ENCODE measurements at places on chromosomes 3 and 15.

DNA sequence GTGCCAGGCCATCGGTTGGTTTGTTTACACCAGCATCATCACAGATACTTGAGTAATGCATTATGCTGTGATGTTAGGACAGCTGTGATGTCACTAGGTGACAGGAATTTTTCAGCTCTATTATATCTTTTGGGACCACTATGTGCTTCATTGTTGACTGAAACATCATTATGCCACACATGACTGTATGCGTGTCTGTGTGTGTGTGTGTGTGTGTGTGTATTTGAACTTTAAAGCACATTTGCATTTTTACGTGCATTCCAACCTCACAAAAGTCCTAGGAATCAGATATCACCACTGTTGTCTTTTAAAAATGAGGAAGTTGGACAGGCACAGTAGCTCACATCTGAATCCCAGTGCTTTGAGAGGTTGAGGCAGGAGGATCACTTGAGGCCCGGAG lies 223.0 kb downstream of the TBL1XR1 start:
- no peak for DNase-seq

DNA sequence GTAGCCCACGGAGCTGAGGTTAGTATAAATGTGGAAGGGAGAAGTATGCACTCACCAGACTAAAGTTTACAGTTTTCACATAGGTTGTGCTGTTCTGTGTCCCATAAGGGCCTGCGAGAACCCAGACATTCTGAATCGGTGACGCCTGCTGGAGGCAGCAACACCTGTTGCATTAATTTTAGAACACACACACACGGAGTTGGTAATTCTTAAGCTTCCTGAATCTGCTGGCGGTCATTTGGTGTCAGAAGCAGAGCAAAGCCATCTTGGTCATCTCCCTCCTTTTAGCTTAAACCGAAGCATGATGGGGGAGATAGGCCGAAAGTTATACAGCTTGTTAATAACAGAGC lies 41.1 kb upstream of the AP3B2 start:
- DNase-seq = peak; percentile 61

DNA sequence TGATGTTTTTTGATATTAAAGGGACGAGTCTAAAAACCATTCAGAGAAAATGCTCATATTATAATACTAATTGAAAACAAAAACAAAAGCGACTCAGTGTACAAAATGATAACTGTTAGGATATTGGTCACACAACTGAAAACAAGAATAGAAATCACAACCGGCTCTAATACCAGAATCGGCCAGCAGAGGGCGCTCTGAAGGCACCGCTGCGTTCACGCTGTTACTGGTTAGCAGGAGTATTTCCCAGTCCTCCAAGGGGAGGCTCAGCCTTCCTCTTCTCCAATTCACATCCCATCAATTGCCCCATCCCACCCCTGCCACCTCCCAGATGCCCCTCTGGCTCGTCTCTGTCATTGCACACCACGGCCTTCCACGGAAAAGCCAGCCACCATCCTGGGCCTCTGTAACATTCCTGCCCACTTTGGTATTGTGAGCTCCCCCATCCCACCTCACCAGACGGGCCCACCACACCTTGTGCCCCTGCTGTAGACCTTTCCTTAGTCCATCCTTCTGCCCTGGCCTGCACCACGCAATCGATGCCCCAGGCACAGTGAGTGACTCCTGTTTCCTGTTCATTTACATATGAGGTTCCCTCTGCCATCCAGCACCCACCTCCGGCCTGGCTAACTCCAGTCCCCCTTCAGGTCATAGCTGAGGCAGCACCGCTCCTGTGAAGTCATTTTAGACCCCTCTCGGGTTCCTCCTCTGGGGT lies 8.5 kb downstream of the FAM107A start:
- DNase-seq = peak; percentile 53

GRCh38 chr3:160400030-160400701 lies 716 bp downstream of the SMC4 start:
- peak; percentile 87 for DNase-seq

DNA sequence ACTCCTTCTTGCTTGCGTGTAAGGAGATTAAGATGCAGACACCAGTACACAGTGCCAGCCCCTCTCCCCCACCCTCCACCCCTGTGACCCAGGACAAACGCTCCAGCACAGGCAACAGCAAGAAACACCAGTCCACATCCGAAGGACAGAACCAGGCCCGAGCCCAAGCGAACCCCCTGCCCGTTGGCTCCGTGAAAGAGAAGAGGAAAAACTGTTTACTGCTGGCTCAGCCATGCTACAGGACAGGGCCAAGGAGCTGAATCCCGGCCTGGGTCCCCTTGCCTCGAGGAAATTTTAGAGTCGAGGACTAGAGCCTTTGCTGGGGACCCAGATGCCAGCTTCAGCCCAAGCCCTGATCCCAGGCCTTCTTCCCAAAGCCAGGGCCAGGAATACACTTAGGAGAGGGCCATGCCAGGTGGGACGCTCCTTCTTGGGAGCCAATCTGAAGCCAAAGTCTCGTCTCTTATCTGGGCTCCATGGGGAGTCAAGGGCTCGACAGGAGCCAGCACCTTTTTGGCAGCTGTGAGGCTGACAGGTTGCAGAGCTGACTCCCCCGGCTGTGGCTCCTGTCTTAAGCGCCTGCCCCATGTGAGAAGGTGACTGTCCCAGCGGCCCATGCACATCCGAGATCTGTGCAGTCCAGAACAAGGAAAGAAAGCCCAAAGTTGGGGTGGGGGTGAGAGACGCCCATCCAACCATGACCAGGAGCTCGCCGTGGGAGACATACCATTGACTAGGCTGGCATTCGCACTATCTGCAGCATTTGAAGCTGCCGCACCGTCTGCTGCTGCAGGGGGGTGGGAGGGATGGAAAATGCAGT lies 63.8 kb upstream of the SEC13 start:
- DNase-seq = no peak

DNA sequence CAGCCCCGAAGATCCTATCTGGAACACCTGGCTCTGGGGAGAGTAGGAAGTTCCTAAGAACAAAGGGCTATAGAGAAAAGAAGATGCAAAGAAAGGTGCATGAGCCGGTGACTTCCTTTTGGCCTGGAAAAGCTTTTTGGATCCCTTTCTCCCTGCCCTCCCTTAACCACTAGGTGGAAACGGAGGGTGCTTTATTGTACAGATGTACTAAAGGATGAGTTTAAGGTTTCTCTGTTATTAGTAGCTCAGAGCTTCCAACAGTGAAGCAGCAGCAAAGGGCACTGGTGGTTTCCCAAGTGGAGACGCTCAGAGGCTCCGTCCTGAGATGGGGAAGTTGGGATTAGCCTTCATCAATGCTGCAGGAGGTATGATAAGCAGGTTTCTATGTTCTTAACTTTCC lies 5.9 kb upstream of the ADGRG7 start:
- DNase-seq = peak; percentile 21

DNA sequence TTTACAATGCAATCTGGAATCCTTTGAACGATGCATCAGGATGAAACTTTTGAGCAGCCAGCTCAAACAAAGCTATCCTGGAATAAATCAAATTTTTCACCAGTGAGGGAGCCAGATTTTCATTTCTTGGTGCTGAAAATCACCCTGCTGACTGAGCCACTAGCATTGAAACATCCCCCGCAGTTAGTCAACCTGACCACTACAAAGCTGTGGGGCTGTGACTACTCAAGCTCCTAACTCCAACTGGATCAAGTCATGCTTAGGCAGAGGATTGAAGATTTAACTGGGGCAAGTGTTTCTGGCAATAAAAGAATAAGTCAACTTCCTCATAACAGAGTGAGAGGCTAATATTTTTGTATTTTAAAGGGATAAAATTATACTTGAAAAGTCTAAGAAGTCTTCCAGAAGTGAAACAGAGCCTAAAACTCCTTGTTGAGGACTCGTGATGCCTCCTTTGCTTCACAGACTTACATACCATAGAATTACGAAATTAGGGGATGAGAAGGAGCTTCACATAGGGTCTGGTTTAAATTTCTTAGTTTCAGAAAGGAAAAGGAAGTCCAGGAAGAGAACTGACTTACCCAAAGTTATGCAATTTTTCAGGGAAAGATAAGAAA lies 177.8 kb downstream of the SERPINI1 start:
- DNase-seq = no peak

GRCh38 chr15:48553559-48553958 lies 92.0 kb downstream of the FBN1 start:
- DNase-seq = no peak

DNA sequence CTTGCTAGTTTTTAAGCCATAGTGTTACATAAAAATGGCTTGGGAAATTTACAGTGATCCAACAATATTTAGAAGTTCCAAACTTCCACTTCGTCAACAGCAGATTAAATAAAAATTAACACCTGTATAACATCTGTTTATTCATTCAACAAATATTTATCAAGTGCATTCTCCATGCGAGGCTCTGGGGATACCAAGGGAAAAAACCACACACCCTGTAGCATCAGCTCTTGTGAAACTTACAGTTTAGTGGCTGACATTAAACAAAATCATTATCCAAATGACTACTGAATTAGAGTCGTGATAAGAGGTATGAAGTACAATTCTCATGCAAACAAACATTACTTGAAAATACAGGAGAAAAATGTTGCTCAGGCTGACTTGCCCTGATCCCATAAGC lies 122.9 kb downstream of the DLG1 start:
- DNase-seq = no peak

GRCh38 chr3:23002836-23003732 lies 200.0 kb upstream of the UBE2E2 start:
- no peak for DNase-seq

GRCh38 chr15:52789601-52790168 lies 451 bp downstream of the ONECUT1 start:
- peak; percentile 11 for DNase-seq

DNA sequence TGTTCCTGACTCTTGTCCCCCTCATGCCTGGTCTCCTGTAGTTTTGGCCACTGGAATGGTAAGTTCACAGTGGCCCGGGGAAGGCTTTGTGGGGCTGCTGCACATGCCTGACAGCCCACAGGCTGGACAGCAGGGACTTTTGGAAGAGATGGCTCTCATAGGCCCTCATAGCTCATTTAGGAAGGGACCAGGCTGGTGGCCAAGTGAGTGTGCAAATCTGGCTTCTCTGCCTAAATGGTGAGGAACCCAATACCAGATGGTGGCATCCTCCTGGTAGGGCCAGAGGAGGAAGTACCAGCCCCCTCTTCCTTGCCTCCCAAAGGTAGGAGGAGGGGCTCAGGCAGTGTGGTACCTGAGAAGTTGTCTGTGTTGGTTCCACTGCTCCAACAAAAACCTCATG lies 25.6 kb downstream of the ALPK3 start:
- no peak for DNase-seq

DNA sequence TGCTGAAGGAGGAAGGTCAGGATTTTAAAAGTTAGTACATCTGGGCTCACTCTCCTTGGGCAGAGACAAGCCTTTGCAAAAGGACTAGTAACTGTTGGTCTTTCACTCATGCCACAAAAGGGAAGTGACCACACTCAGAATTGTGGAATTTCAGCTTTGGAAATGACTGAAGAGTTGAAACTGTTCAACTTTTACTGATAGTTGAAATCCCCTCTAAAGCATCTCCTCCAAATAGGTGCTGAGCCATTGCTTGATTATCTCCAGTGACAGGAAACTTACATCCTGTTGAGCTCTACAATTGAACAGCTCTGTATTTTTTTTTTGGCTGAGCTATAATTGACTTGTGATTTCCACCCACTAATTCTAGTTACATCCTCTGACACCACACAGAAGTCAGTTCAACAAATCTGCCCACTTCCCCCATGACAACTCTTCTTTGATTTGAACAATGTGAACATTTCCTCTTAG lies 254.8 kb upstream of the TPRG1 start:
- no peak for DNase-seq

GRCh38 chr3:42980209-42980608 lies 1.1 kb downstream of the GASK1A start:
- no peak for DNase-seq

DNA sequence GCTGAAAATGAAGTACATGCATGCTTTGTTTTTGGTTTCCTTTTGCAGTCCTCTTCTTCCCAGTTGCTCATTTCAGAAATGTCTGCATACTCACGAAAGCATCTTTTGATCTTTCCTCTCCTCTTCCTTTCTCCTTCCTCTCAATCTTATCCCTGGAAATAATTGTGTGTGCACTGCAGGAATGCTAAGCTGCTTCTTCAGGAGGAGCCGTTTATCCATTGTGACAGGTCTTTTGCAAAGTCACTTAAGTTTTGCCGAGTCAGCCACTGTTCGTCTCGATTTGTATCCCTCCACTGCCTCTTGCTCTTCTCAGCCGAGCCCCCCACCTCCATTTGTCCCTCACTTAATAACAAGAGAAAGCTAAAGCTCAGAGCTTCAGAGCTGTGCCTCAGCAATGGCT lies 597.6 kb downstream of the AGBL1 start:
- DNase-seq = no peak

DNA sequence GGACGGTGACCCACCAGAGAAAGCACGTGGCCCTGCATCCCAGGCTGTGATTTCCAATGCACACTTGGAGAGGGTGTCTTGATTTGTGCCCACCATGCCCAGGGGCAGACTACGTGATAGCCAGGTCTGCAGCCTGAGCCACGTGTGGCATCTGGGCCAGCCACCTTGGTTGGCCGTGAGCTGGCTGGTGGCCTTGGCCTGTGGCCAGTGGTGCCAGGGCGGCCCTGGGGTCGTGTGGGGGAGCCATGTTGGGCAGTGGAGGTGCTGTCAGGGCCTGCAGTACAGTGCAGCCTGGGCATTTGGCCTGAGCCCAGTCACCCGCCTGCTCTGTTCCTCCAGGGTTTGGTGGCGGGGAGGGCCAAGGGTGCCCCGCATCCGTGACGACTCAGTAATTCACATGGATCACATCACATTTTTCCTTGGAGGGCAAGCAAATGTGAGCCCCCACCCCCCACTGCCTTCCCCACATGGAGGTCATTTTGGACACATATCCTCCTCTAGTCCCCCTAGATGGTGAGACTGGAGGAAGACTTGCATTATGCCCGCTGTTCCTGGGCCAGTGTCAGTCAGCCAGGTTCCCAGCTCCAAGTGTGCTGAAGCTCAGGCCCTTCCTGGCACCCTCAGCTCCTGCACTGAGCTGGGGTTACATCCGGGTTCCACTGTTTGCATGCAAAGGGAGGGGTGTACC lies 201.4 kb downstream of the UBE3A start:
- DNase-seq = no peak
